ENCODE measurements at places on chromosomes 7 and 10.

DNA sequence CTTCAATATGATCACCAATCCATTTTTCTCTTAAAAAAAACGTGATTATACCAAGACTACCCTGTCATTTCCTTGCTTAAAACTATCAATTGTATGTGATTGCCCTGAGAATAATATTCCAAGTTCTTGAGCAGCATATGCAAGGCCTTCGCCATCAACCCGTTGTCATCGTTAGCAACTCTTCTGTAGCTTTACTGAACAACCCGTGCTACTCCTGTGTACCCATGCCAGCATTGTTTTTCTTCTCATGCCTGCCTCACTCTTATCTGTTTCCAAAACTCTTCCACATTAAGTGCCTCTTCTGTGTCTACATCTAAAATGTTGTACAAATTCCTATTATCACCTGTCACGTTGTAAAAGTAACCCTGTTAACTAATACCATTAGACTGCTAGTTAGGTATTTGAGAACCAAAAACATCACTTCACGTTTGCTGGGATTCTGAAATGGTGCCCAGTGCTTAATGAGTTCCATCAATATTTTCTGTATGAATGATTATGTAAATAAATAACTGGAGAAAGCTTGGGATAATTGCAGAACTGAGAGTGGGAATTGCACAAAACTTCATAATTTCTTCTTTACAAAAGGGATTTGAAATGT, 10.5 kb downstream of the CAV2 start:
- DNase-seq: no peak

- DNase-seq: no peak
Measured at GRCh38 chr7:44201813-44202212, 1.0 kb downstream of the YKT6 start.

DNA sequence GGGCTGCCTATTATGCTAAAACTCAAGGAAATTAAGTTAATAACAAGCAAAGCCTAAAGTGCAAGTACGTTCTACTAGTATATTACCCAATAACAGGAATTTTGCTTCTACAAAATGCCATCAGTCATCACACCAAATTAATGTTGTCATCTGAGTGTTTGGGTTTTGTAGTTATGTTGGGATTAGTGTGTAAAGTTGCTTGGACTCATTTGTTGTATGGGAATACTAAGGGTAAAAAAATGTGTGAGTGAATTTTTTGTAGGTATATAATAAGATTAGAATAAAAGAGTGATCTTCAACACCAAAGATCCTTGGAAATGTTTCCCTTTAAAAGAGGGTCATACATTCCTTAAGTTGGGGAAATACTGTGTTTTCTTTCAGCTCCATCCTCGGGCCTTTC, 38.6 kb downstream of the NRP1 start:
- DNase-seq: no peak

DNA sequence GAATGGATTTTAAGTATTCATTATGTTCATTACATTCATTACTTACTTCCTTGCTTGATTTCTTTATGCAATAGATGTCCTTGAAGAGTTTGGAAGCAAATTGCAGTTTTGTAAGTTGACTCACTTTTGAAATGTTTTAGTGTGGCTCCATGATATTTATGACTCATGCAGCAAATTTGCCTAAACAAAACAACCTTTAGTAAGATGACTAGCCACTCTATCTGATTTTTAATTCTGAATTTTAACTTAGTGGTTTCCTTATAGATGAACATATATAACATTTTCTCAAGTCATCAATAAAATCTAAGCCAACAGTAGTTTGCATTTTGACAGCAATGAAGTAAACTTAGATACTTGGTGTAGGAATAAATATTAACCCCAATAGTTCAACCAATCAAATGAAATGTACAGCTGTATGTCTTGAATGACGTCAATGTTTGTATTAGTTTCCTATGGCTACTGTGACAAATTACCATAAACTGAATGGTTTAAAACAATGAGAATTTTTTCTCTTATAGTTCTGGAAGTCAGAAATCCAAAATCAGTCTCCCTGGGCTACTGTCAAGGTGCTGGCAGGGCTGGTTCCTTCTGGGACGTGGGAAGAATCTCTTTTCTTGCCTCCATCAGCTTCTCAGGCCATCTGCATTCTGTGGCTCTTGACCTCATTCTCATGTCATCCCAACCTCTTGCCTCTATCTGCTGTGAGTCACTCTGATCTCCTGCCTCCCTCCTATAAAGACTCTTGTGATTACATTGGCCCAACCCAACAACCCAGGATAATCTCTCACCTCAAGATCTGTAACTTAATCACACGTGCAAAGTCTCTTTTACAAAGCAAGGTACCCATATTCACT, 73.4 kb downstream of the AHR start:
- no peak for DNase-seq

- DNase-seq: no peak
Measured at GRCh38 chr7:112905413-112905812, 115.2 kb upstream of the TMEM168 start.

GRCh38 chr7:151978616-151979015, 22.4 kb downstream of the GALNTL5 start:
- no peak for DNase-seq

GRCh38 chr7:26675143-26675887, 189.1 kb downstream of the SKAP2 start:
- no peak for DNase-seq
